Kidney (tissue), 22 donors: ENCODE measurements at places on chromosomes 3 and 15. TPM values are rescaled to one million over a fixed set of nuclear protein-coding genes. Genes with fewer than 3 reads are reported as not detected.

DNA sequence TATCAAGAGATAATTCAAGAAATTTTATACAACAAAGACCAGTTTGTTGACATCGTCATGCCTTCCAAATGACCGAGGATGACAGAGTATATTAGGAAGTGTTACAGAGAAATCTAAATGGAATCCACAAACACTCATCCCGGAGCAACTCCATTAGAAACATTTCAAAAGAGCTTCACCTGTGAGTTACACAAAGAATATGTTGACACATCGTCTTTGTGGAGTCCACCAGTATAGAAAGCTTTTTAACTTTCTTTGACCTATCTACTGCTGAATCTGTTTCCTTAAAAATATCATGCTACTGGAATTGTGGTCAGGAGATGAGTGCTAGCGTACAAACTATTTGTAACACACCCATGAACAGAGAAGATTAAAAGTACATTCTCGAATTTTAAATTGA, 130.4 kb downstream of the SUCLG2 start:
- H3K4me1 ChIP-seq = no peaks in the 10 kb centered on the region
- no peaks in the 10 kb centered on the region for H3K27me3 ChIP-seq
- no peak overlapping the region for H3K4me3 ChIP-seq
- H3K27ac ChIP-seq = no peak overlapping the region

MYLK gene
- total RNA-seq = 164 TPM

GRCh38 chr3:15440891-15441290, 13.5 kb downstream of the EAF1 start:
- no peak overlapping the region for H3K27ac ChIP-seq
- H3K27me3 ChIP-seq = no peaks in the 10 kb centered on the region
- no peak overlapping the region for H3K4me3 ChIP-seq
- DNase-seq = no peak

- H3K36me3 ChIP-seq = no peaks in the 10 kb centered on the region
- H3K4me1 ChIP-seq = no peaks in the 10 kb centered on the region
Measured at GRCh38 chr3:24156466-24156865, 211.4 kb downstream of the NR1D2 start.

DNA sequence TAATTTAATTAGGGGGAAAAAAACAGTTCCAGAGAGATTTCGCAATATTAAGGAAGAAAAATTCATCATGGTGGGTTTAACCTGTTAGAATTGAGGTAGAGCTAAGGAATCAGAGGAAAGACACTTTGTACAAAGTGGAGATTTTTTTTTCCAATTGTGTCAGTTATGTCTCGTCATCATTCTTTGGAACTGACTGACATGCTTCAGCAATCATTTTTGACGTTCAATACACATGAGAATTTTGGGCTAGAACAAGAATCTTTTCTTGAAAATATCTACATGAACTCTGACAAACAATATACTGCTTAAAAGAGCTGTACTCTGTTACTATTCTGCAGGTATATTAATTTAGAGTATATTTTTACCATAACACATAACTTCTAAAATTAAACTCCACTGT, 878.6 kb downstream of the CADM2 start:
- no peak overlapping the region for H3K27ac ChIP-seq
- H3K4me1 ChIP-seq = no peaks in the 10 kb centered on the region
- no peak overlapping the region for H3K4me3 ChIP-seq
- H3K36me3 ChIP-seq = no peaks in the 10 kb centered on the region

DNA sequence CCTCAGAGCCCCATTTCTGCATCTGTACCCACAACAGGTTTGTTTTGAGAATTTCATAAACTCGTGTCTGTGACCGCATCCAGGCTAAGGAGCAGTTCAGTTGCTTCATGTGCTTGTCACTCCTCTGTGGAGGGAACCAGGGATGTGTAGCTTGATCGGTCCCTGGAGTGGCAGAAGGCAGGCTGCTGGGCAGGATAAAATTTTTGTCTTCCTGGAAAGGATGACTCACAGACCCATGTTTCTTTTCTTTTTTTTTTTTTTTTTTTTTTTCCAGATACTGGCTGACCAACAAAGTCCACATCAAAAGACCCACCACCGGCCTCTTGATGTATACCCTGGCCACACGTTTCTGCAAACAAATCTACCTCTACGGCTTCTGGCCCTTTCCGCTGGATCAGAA, 70.1 kb downstream of the ST8SIA2 start:
- no peak overlapping the region for H3K27ac ChIP-seq
- DNase-seq = no peak
- H3K27me3 ChIP-seq = no peaks in the 10 kb centered on the region
- no peaks in the 10 kb centered on the region for H3K4me1 ChIP-seq

DNA sequence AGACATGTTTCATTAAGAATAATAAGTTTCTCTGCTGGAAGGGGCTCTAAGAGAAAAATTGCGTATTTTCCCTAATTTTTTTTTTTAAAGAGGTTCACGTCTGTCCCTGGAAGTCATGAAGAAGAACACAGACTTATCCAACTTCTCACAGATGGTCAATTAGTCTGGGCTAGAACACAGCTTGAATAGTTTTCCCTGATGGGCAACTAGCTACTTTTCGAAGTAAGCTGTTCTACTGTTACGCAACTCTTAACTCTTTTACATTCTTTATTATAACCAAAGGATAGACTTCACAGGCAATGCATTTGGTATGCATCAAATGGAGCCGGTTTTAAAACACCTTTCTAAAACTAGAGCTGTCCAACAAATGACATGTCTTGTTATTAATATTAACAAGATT, 144.2 kb upstream of the TNIK start:
- H3K4me1 ChIP-seq = no peaks in the 10 kb centered on the region
- H3K4me3 ChIP-seq = no peak overlapping the region
- H3K27ac ChIP-seq = no peak overlapping the region
- H3K36me3 ChIP-seq = peaks cover 8% of the 10 kb centered on the region
- H3K27me3 ChIP-seq = no peaks in the 10 kb centered on the region
- no peak for DNase-seq

DNA sequence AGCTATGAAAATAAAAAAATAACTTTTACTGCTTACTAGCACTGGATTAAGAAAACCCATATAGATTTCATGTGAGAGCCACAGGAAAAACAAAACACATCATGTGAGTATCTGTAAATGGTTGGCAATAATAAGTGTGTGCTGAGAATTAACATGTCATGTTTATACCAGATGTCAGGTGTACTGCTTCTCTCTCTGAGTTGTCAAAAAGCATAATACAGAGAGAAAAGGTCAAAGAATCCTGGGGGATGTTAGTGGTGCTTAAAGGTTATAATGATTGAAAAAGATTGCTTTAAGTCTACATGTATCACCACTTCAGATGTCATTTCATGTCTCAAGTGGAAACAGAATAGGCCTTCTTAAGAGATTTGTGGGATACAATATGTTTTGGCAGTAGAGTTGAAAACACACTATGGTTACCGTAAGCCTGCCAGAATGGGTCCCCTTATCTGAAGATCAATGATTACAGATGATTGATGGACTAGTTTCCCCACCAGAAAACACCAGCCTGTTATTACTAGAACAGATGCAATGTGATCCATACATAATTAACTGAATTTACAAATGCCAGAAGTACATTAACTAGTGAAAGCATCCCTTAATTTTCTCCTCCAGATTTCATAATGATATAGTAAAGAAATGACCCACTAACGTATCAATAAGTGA, 204.1 kb downstream of the CNTN3 start:
- no peaks in the 10 kb centered on the region for H3K36me3 ChIP-seq
- no peaks in the 10 kb centered on the region for H3K4me1 ChIP-seq
- no peak overlapping the region for H3K4me3 ChIP-seq
- DNase-seq = no peak
- no peaks in the 10 kb centered on the region for H3K27me3 ChIP-seq

DNA sequence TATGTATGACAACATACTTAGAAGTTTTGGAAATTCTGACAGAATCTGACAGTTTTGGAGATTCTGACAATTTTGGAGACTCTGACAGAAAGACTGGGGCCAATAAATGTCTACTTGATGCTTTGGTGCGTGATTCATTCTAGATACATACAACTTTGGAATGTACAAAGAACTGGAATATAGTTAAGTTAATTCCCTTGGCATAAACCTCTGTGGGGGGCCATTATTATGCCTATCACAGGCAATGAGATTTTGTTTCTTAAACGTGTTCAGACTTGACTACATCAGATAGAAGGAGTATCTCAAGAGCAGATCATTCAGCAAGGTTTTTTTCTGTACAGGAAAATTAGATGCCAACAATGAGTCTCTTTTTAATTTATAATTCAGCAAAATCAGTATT, 617.6 kb upstream of the ZNF717 start:
- no peak overlapping the region for H3K4me3 ChIP-seq
- H3K27me3 ChIP-seq = no peaks in the 10 kb centered on the region
- no peak for DNase-seq
- H3K4me1 ChIP-seq = no peaks in the 10 kb centered on the region
- no peaks in the 10 kb centered on the region for H3K36me3 ChIP-seq

DNA sequence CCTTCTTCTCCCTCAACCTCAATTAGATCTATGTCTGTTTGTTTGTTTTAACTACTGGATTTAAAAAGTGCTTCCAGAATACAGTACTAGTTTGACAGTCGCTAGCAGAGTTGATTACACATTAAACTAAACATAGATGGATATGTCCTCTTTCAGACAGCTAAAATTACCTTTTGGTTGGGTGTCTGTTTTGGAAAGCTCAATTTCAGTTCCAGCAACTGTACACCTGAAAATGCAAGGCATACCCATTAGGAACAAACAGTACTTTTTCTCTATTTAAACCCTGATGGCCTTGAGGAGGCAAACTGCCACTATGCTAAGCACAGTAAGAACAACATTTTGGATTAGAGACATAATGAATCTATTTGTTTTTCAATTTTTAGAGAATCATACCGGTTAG, 234.4 kb downstream of the UNC13C start:
- no peak overlapping the region for H3K4me3 ChIP-seq
- no peak for DNase-seq
- no peaks in the 10 kb centered on the region for H3K36me3 ChIP-seq

PEX5L gene
- not detected for total RNA-seq

GRCh38 chr15:30791239-30792175, 112.2 kb upstream of the FAN1 start:
- H3K4me3 ChIP-seq = no peak overlapping the region
- H3K36me3 ChIP-seq = no peaks in the 10 kb centered on the region
- peaks cover 2% of the 10 kb centered on the region for H3K4me1 ChIP-seq
- peak; percentile 38 for DNase-seq
- H3K27ac ChIP-seq = no peak overlapping the region
- no peaks in the 10 kb centered on the region for H3K27me3 ChIP-seq

PTH1R gene
- 286 TPM for total RNA-seq

ANKRD34C gene
- total RNA-seq = not detected

TMEM87A gene
- 57.3 TPM for total RNA-seq

VIPR1 gene
- total RNA-seq = 4.9 TPM

DNA sequence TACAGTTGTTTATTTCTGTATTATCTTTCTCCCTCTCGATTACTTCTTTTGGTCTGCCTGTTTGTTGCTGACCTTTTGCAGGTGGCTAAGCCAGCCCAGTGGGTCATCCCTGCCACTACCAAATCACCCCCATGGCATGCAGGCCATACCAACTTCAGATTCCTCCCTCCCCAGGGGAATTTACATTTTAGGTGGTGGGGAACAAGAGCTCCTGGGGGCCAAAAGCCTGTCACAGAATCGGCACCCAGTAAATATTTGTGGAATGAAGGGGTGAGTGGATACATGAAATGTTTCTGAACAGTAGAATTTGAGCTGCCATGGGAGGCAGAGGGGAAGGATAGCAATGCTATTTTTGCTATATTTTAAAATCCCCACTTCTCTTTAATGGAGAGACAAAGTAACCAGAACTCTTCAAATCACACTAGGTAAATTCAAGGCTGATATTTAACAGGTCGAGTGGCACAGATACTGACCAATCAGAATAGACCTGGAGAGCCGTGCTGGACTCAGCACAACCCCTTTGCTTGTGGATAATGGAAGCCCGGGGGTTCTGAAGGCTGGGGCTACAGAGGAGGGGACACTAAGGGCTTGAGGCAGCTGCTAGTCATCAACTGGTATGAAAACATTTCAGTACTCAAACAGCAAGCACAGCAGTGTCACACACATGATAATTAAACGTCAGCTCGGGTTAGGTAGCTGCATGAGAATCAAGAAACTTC, 54.3 kb upstream of the SMAD3 start:
- H3K4me1 ChIP-seq = no peaks in the 10 kb centered on the region
- no peaks in the 10 kb centered on the region for H3K36me3 ChIP-seq
- DNase-seq = peak; percentile 38
- no peaks in the 10 kb centered on the region for H3K27me3 ChIP-seq
- no peak overlapping the region for H3K27ac ChIP-seq

DNA sequence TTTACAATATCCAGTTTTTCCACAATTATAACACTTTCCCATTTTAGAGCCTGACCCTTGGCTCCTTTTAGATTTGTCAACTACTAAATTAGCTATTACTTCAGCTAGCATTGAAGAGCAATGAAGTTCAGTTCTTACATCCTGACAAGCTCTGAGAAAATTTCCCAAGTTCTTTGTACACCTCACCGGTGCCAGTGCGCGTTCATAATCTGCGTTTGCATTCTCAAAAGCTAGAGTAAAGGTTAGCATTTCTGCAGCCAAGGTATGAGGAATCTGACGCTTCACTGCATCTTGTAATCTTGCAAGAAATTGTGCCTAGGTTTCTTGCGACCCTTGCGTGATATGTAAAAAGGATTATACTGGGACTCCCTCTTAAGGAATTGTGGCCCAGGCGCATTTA, 25.2 kb upstream of the XCR1 start:
- H3K36me3 ChIP-seq = no peaks in the 10 kb centered on the region
- H3K27me3 ChIP-seq = no peaks in the 10 kb centered on the region
- H3K4me3 ChIP-seq = no peak overlapping the region
- H3K27ac ChIP-seq = no peak overlapping the region
- H3K4me1 ChIP-seq = no peaks in the 10 kb centered on the region

- peaks cover 9% of the 10 kb centered on the region for H3K36me3 ChIP-seq
- DNase-seq = no peak
Measured at GRCh38 chr3:43580181-43580580, 41.6 kb downstream of the ANO10 start.

- H3K27ac ChIP-seq = no peak overlapping the region
- no peaks in the 10 kb centered on the region for H3K36me3 ChIP-seq
- no peaks in the 10 kb centered on the region for H3K4me1 ChIP-seq
- peak; percentile 89 for DNase-seq
- peaks cover 23% of the 10 kb centered on the region for H3K27me3 ChIP-seq
- H3K4me3 ChIP-seq = no peak overlapping the region
Measured at GRCh38 chr3:127455541-127456450, 134.7 kb downstream of the TPRA1 start.

GRCh38 chr15:78804391-78804792, 6.9 kb downstream of the ADAMTS7 start:
- no peak overlapping the region for H3K4me3 ChIP-seq
- no peaks in the 10 kb centered on the region for H3K4me1 ChIP-seq
- no peaks in the 10 kb centered on the region for H3K27me3 ChIP-seq
- H3K36me3 ChIP-seq = no peaks in the 10 kb centered on the region
- no peak for DNase-seq
- H3K27ac ChIP-seq = no peak overlapping the region

- no peaks in the 10 kb centered on the region for H3K36me3 ChIP-seq
- H3K27me3 ChIP-seq = no peaks in the 10 kb centered on the region
- DNase-seq = no peak
Measured at GRCh38 chr3:157916672-157917071, 189.5 kb downstream of the SHOX2 start.

IL12A gene
- total RNA-seq = 0.22 TPM

- H3K27ac ChIP-seq = no peak overlapping the region
- H3K4me3 ChIP-seq = no peak overlapping the region
- no peaks in the 10 kb centered on the region for H3K36me3 ChIP-seq
Measured at GRCh38 chr3:188940573-188940932, 231.2 kb upstream of the TPRG1 start.

- no peak overlapping the region for H3K4me3 ChIP-seq
- H3K4me1 ChIP-seq = no peaks in the 10 kb centered on the region
- no peaks in the 10 kb centered on the region for H3K27me3 ChIP-seq
- DNase-seq = peak; percentile 22
Measured at GRCh38 chr3:71208211-71209095, 375.1 kb downstream of the FOXP1 start.

CASR gene
- 72.8 TPM for total RNA-seq

GRCh38 chr3:140160553-140160952, 225.6 kb downstream of the CLSTN2 start:
- DNase-seq = no peak
- no peak overlapping the region for H3K4me3 ChIP-seq
- no peaks in the 10 kb centered on the region for H3K27me3 ChIP-seq
- no peak overlapping the region for H3K27ac ChIP-seq
